ENCODE measurements at places on chromosomes 13 and 19. TPM values are rescaled to one million over a fixed set of nuclear protein-coding genes. Genes with fewer than 3 reads are reported as not detected.
A peak's percentile ranks its signal among the peaks of the same experiment; 100 is the strongest.

- no peaks in the 10 kb centered on the region for H3K4me1 ChIP-seq
- peaks cover 4% of the 10 kb centered on the region for H3K36me3 ChIP-seq
- H3K4me3 ChIP-seq: peak overlapping the region; percentile 44
- DNase-seq: peak; percentile 87
Observed at GRCh38 chr19:40217027-40217810, 965 bp downstream of the TTC9B start.

GRCh38 chr19:13812544-13812943 lies 17.3 kb downstream of the ZSWIM4 start:
- peaks cover 35% of the 10 kb centered on the region for H3K36me3 ChIP-seq
- H3K4me1 ChIP-seq: no peaks in the 10 kb centered on the region
- DNase-seq: no peak
- H3K27me3 ChIP-seq: no peaks in the 10 kb centered on the region
- H3K27ac ChIP-seq: no peak overlapping the region
- no peak overlapping the region for H3K4me3 ChIP-seq

GRCh38 chr19:1849886-1850398 lies 1.7 kb upstream of the REXO1 start:
- no peak for DNase-seq
- no peak overlapping the region for H3K4me3 ChIP-seq
- H3K27ac ChIP-seq: no peak overlapping the region
- no peaks in the 10 kb centered on the region for H3K27me3 ChIP-seq
- peaks cover 6% of the 10 kb centered on the region for H3K36me3 ChIP-seq

DNA sequence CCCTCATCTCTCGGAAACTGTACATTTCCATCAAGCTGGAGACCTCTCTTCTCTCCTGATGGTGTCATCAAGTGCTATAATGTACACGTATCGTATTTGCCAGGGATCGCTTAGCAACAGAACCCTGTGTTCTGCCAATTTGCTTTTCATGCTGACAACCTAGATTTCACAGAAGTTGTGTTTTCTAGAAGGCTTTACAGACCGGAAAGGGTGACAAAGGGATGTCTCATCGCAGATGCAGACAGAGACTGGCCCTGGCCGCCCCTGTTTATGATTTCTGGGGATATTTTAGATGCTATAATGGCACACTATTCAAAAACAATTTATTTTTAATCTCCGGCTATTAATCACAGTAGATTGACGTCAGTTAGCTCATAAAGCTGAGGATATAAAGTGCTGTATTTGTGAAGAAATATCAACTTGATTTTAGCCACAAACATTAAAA lies 291.4 kb downstream of the IRS2 start:
- no peaks in the 10 kb centered on the region for H3K36me3 ChIP-seq

DNA sequence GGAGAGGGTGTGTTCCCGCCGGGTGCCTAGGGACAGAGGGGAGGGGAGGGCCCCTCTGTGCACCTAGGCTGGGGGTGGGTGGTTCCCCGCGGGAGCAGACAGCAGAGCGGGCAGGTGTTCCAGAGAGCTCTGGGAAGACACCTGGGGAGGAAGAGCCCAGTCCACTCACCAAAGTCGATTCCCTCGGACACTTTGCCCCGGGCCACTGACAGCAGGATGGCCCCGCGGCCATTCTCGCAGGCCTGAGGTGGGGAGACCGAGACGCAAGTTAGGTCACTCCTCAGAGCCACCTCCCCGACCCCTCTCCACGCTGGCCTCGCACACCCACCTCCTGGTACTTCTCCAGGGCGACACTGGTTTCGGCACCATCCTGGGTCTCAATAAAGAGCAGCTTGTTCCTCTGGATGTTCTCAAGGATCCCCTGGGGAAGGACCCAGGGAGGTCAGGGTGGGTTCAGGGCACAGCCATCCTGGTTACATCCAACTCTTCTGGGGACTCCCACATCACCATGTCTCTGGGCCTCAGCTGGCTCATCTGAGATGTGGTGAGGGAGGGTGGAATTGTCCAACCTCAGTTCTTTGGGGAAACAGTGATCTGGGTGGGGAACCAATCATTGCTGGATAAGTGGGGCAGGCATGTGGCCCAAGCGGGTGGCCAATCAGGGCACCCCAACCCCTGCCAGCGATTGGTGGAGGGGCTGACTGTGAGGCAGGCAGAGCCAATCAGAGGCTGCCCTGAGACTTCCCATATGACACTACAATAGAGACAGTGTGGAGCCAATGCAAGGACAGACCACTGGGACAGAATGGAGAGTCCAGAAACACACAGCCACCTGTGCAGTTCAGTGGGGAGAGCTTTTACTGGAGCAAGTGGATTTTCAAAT lies 12.6 kb downstream of the KLC3 start:
- H3K27me3 ChIP-seq: no peaks in the 10 kb centered on the region
- no peak overlapping the region for H3K27ac ChIP-seq
- H3K4me1 ChIP-seq: no peaks in the 10 kb centered on the region
- H3K36me3 ChIP-seq: peaks cover 91% of the 10 kb centered on the region
- peak overlapping the region; percentile 22 for H3K4me3 ChIP-seq

DNA sequence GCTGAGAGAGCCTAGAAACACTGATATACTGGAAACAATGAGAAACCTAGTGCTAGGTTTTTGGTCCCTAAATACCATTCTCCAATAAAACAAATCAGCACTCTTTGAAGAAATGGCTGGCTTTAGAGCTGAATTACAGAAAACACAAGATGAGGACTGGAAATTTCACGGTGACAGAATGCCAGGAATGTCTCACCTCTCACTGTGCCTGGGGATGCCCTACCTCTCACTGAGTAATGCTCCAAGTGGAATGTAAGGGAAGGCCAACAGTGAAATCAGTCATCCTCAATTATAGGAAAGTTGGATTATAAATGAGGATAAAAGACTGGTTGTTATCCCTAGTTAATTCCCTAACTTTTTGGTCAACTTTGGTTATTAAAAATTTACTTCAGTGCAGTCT lies 259.0 kb downstream of the NALCN start:
- H3K36me3 ChIP-seq: no peaks in the 10 kb centered on the region
- no peaks in the 10 kb centered on the region for H3K4me1 ChIP-seq
- no peak overlapping the region for H3K27ac ChIP-seq
- H3K27me3 ChIP-seq: no peaks in the 10 kb centered on the region
- no peak overlapping the region for H3K4me3 ChIP-seq
- DNase-seq: no peak

DNA sequence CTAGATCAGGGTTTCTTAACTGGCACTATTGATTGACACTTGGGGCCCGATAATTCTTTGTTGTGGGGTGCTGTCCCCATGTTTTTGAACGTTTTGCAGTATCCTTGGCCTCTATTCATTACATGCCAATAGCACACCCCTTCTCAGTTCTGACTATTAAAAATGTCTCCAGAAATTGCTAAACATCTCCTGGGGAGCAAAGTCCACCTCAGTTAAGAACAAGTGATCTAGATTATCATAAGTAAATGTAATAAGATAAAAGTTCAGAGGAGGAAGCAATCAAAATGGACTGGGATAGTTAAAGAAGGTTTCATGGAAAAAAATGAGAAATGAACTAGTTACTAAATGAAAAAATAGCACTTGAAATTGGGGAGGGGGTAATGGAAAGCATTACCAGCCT lies 98.1 kb upstream of the MIR17HG start:
- H3K4me1 ChIP-seq: no peaks in the 10 kb centered on the region
- H3K27me3 ChIP-seq: no peaks in the 10 kb centered on the region
- no peak overlapping the region for H3K27ac ChIP-seq
- DNase-seq: no peak
- no peak overlapping the region for H3K4me3 ChIP-seq

- H3K4me1 ChIP-seq: peaks cover 3% of the 10 kb centered on the region
- no peak overlapping the region for H3K27ac ChIP-seq
- no peaks in the 10 kb centered on the region for H3K36me3 ChIP-seq
Observed at GRCh38 chr13:94170145-94170571, 309.3 kb downstream of the DCT start.

- H3K4me3 ChIP-seq: peak overlapping the region; percentile 7
- H3K27ac ChIP-seq: no peak overlapping the region
- DNase-seq: no peak
- H3K27me3 ChIP-seq: no peaks in the 10 kb centered on the region
- peaks cover 25% of the 10 kb centered on the region for H3K36me3 ChIP-seq
Observed at GRCh38 chr19:12773571-12773970, 1.8 kb downstream of the HOOK2 start.

- H3K36me3 ChIP-seq: peaks cover 18% of the 10 kb centered on the region
- no peak overlapping the region for H3K4me3 ChIP-seq
- no peak for DNase-seq
- H3K27ac ChIP-seq: no peak overlapping the region
- no peaks in the 10 kb centered on the region for H3K27me3 ChIP-seq
Observed at GRCh38 chr19:56917998-56918397, 77.5 kb upstream of the PEG3 start.

GRCh38 chr19:45515807-45516401 lies 8.6 kb downstream of the VASP start:
- H3K27ac ChIP-seq: no peak overlapping the region
- no peaks in the 10 kb centered on the region for H3K27me3 ChIP-seq
- no peak for DNase-seq
- H3K4me3 ChIP-seq: no peak overlapping the region
- H3K36me3 ChIP-seq: peaks cover 48% of the 10 kb centered on the region

- no peak overlapping the region for H3K27ac ChIP-seq
- DNase-seq: peak; percentile 50
- H3K4me3 ChIP-seq: no peak overlapping the region
- H3K4me1 ChIP-seq: no peaks in the 10 kb centered on the region
Observed at GRCh38 chr19:41023193-41023592, 32.1 kb downstream of the CYP2B6 start.

DNA sequence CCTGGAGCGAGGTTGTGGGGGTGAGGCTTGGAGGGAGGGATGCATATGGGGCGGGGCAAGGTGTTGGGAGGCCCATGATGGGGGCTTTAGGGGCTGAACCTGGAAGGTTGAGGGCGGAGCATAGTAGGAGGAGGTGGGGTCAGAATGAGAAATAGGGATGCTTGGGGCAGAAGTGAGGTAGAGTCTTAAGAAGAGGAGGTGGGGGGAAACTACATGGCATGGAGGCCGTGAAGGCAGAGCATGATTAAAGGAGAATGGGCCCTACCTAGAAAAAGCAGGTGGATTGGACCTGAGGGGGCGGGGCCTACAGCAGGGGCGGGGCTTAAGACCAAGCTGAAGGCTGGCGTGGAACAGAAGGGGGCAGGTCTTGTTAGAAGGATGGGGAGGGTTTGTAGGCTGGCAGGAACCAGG lies 799 bp downstream of the NR1H2 start:
- no peak overlapping the region for H3K27ac ChIP-seq
- H3K4me3 ChIP-seq: peak overlapping the region; percentile 96

DNA sequence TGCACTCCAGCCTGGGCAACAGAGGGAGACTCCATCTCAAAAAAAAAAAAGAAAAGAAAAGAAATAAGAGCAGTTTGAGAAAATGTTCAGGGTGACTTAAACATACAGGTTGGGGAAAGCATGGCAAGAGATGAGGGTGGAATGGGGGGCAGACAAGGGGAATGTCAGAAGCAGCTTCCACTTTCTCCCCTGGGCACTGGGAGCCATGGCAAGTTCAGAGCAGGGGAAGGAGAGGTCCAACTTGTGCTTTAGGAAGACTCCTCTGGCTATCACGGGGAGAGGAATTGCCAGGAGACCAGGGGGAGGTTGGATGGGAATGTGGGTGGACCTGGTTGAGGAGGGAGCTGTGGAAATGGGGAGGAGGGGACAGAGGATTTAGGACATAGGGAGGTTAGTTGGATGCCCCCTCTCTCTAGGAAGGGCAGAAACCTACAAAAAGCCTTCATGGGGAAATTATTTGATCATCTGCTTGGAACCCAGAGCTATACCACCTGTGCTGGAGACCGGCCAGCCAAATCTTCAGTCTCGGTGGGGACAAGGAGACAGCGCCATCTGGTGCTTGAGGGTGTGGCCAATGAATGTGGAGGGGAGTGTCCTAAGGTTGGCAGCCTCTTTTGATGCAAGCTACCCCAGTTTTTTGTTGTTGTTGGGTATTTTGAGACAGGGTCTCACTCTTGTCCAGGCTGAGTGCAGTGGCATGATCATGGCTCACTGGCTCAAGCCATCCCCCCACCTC lies 7.3 kb upstream of the STRN4 start:
- H3K27me3 ChIP-seq: no peaks in the 10 kb centered on the region
- H3K4me3 ChIP-seq: no peak overlapping the region
- H3K36me3 ChIP-seq: peaks cover 42% of the 10 kb centered on the region
- DNase-seq: peak; percentile 77

- H3K27ac ChIP-seq: no peak overlapping the region
- H3K4me3 ChIP-seq: no peak overlapping the region
- no peaks in the 10 kb centered on the region for H3K27me3 ChIP-seq
- no peaks in the 10 kb centered on the region for H3K36me3 ChIP-seq
- no peaks in the 10 kb centered on the region for H3K4me1 ChIP-seq
Observed at GRCh38 chr19:31675193-31675913, 326.1 kb upstream of the TSHZ3 start.

DNA sequence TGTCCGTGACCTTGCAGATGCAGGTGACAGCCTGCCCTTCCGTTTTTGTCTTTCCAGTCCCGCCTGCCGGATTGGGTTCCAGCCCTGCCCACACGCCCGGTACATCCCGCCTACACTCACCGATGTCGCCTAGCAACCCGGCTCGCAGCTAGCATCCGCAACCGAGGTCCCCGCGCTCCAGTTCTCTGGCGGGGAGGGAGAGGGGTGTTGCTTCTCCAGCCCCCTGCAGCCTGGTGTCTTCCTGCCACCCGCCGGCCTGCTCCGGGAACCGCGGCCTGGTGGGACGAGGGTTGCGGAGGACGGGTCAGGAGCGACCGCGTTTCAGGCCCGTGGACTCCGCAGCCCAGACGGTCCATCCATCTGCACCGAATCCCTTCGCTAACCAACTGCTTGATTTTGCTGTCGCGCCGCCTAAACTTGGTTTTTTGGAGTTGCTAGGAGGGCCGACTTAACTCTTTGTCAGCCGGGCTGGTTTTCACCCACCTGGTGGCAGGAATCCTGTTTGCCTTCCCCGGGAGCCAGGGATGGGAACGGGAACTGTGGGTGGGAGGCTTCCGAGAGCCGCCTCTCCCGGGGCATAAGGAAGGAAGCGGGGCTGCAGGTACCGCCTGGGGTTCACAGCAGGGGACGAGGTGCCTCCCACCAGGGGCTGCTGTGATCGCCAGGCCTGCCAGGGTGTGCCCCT lies 15.4 kb upstream of the MATK start:
- H3K36me3 ChIP-seq: no peaks in the 10 kb centered on the region
- peak overlapping the region; percentile 77 for H3K4me3 ChIP-seq
- DNase-seq: peak; percentile 86
- no peak overlapping the region for H3K27ac ChIP-seq

- no peak overlapping the region for H3K4me3 ChIP-seq
- DNase-seq: no peak
- no peak overlapping the region for H3K27ac ChIP-seq
Observed at GRCh38 chr13:106835477-106835876, 267.5 kb upstream of the ARGLU1 start.

GRCh38 chr19:7897292-7897691 lies 6.4 kb upstream of the MAP2K7 start:
- H3K4me1 ChIP-seq: no peaks in the 10 kb centered on the region
- no peak for DNase-seq
- H3K27ac ChIP-seq: no peak overlapping the region
- H3K4me3 ChIP-seq: no peak overlapping the region
- no peaks in the 10 kb centered on the region for H3K27me3 ChIP-seq

GRCh38 chr13:96769874-96770273 lies 224.4 kb downstream of the OXGR1 start:
- no peak overlapping the region for H3K27ac ChIP-seq
- H3K4me3 ChIP-seq: no peak overlapping the region
- no peaks in the 10 kb centered on the region for H3K36me3 ChIP-seq

Gene SELENOV
- 6.9 TPM for total RNA-seq

Gene MEF2B
- 1.3 TPM for total RNA-seq

Gene ZNF540
- 0.20 TPM for total RNA-seq

Gene TPTE2
- not detected for total RNA-seq

Gene KLK4
- not detected for total RNA-seq

Gene VSTM2B
- total RNA-seq: 0.29 TPM

Gene VMAC
- 2.2 TPM for total RNA-seq

Gene SLC1A6
- total RNA-seq: 5.9 TPM

Gene RASGRP4
- total RNA-seq: 0.39 TPM

Gene SLAIN1
- total RNA-seq: 23.4 TPM

Gene ERFL
- total RNA-seq: 0.22 TPM

Gene NDUFA7
- 70.7 TPM for total RNA-seq
